Esophagus squamous epithelium (tissue), 5 donors: ENCODE measurements at places on chromosomes 1 and 21. TPM values are rescaled to one million over a fixed set of nuclear protein-coding genes. Genes with fewer than 3 reads are reported as not detected.

ANGPTL7 gene
- total RNA-seq: not detected

GRCh38 chr1:183004141-183004540 is 19.1 kb upstream of the LAMC1 start:
- H3K27me3 ChIP-seq: no peaks in the 10 kb centered on the region
- no peak for DNase-seq
- H3K27ac ChIP-seq: peak overlapping the region; percentile 47
- H3K4me1 ChIP-seq: peaks cover 34% of the 10 kb centered on the region
- H3K36me3 ChIP-seq: no peaks in the 10 kb centered on the region

DNA sequence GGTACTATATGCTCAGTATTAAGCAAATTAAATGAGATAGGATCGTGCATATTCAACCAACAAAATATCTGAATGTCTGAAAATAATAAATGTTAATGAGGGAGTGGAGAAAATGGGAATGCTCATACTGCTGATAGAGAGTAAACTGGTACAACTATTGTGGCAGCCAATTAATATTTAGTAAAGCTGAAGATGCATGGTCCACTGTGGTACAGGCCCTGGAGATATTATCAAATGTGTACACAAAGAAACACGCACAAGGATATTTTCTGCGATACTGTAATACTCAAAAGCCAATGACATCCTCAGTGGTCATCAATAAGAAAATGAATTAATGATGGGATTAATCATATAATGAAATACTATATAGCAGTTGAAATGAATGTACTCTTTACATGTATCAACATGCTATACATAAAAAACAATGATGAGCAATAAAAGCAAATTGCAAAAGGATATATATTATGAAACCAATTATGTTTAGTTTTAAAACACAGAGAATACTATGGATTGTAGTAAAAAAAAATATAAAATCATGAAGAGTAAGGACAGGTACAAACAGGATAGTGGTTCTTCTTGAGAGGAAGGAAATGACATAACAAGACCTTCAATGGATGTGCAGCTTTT is 25.0 kb downstream of the MRPL39 start:
- H3K36me3 ChIP-seq: peaks cover 49% of the 10 kb centered on the region
- H3K4me1 ChIP-seq: no peaks in the 10 kb centered on the region
- DNase-seq: no peak
- H3K4me3 ChIP-seq: no peak overlapping the region

DNA sequence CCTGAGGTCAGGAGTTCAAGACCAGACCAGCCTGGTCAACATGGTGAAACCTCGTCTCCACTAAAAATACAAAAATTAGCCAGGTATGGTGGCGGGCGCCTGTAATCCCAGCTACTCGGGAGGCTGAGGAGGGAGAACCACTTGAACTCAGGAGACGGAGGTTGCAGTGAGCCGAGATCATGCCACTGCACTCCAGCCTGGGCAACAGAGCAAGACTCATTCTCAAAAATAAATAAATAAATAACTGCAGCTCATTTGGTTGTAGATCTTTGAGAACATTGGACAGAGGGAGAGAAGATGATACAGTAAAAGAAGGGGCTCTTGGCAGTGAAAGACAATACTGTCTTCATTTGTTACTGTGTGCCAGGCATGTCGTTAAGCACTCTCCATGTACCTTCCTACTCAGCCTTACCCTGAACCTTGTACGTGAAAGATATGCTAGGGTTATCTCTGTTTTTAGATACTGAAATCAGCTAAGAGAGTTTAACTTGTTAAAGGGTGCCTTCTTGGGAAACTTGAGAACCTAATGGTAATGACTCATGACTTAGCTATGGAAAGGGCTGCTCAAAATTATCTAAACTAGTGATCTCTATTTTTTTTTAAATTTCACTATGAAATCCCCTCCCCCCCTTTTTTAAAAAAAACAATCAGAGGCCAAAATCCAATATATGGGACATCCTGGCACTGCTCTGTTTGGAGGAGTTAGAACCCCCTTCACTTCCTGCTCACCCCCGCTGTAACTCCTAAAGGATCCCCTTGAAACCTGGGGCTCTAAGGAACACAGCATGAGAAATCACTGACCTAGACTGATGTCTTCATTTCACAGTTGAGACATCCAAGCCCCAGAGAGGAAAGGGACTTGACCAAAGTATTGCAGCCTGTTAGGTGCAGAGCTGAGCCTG is 6.8 kb upstream of the KPNA6 start:
- DNase-seq: no peak
- H3K27ac ChIP-seq: no peak overlapping the region
- H3K4me3 ChIP-seq: no peak overlapping the region
- no peaks in the 10 kb centered on the region for H3K4me1 ChIP-seq
- H3K36me3 ChIP-seq: peaks cover 69% of the 10 kb centered on the region
- H3K27me3 ChIP-seq: no peaks in the 10 kb centered on the region

DNA sequence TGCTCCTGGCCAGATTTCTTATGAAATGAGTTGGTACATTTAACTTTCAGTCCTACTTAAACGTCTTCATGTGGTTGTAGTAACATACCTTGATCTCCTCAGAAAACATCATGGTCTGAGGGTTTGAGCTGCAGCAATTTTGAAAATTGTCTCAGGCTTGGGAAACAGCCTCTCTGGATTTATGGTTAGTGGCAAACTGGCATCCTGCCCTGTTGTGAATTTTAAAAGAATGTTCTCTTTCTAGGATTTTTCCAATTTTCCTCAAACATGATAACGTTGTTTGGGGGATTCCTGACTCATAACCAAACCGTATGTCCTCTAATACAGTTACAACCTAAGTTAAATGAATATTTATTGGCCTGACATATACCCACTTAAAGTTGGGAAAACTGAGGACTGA is 624.4 kb downstream of the LMO4 start:
- no peak overlapping the region for H3K4me3 ChIP-seq
- no peak overlapping the region for H3K27ac ChIP-seq
- H3K4me1 ChIP-seq: no peaks in the 10 kb centered on the region
- DNase-seq: no peak
- H3K27me3 ChIP-seq: no peaks in the 10 kb centered on the region

DNA sequence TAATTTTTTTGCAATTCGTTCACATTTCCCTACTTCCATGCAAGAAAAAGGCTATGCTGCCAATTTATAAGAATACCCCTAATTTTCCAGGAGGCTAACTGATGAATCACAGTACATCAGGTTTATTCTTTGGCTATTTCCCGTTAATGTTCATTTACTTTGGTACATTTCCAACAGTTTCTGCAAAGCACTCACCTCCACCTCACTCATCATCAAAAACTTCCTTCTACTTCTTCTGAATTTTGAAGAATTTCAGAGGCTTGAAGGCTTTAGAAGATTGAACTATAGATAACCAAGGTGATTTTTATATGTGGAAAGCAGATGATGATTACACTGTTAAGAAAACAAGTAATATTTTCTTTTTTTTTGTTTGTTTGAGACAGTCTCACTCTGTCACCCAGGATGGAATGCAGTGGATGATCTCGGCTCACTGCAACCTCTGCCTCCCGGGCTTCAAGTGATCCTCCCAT is 60.5 kb upstream of the HP1BP3 start:
- no peaks in the 10 kb centered on the region for H3K4me1 ChIP-seq
- no peak for DNase-seq
- no peak overlapping the region for H3K4me3 ChIP-seq
- no peak overlapping the region for H3K27ac ChIP-seq
- no peaks in the 10 kb centered on the region for H3K27me3 ChIP-seq

PRRX1 gene
- total RNA-seq: 2.2 TPM

CD53 gene
- 9.4 TPM for total RNA-seq

NES gene
- total RNA-seq: 8.0 TPM

DNA sequence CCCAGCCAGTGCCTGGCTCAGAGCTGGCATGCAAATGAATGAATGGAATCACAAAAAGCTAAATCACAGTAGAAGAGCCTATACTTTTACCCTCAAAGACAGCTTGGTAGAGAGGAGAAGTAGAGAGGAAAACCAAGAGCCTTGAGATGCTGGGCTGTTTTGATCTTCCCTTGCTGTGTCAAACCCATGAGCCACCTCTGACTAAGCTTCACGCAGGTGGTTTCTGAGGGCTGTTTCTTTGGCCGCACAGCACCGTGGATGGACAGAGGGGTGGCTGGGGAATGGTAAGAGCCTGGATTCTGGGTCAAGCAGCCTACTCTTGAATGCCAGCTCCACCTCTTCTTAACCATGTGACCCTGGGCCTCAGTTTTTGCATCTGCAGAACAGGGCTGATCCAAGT is 18.6 kb downstream of the ABCG1 start:
- no peaks in the 10 kb centered on the region for H3K36me3 ChIP-seq
- no peak overlapping the region for H3K4me3 ChIP-seq
- DNase-seq: no peak
- no peaks in the 10 kb centered on the region for H3K27me3 ChIP-seq
- H3K27ac ChIP-seq: no peak overlapping the region
- peaks cover 44% of the 10 kb centered on the region for H3K4me1 ChIP-seq
